ENCODE measurements at places on chromosomes 5 and 9. TPM values are rescaled to one million over a fixed set of nuclear protein-coding genes. Genes with fewer than 3 reads are reported as not detected.

The SPATA31A3 gene
- not detected for total RNA-seq

The TMEFF1 gene
- total RNA-seq: 6.4 TPM

The ENTPD2 gene
- total RNA-seq: not detected

The CRB2 gene
- total RNA-seq: not detected

The KCTD16 gene
- total RNA-seq: 0.27 TPM

The PFN3 gene
- not detected for total RNA-seq

The SLC36A2 gene
- not detected for total RNA-seq

The PTGES gene
- 0.09 TPM for total RNA-seq

The RNF180 gene
- total RNA-seq: 6.4 TPM

The FAM163B gene
- not detected for total RNA-seq

The PRXL2C gene
- 15.3 TPM for total RNA-seq

The SLC36A3 gene
- not detected for total RNA-seq

The FAM219A gene
- total RNA-seq: 16.9 TPM

The SLC4A9 gene
- not detected for total RNA-seq

The GABRB2 gene
- not detected for total RNA-seq

The FBP2 gene
- total RNA-seq: not detected

The SLIT3 gene
- 0.36 TPM for total RNA-seq

The SMC2 gene
- 13.2 TPM for total RNA-seq
